Common myeloid progenitor, CD34-positive (primary cell): ENCODE measurements at places on chromosomes 4 and X.

GRCh38 chr4:128793859-128794672, 15.4 kb upstream of the JADE1 start:
- DNase-seq = no peak

- DNase-seq = peak; percentile 27
These were observed 1.1 kb upstream of the DKK2 start for GRCh38 chr4:107037199-107037584.

- no peak for DNase-seq
These were observed 25.6 kb upstream of the GPR78 start for GRCh38 chr4:8554555-8555100.

DNA sequence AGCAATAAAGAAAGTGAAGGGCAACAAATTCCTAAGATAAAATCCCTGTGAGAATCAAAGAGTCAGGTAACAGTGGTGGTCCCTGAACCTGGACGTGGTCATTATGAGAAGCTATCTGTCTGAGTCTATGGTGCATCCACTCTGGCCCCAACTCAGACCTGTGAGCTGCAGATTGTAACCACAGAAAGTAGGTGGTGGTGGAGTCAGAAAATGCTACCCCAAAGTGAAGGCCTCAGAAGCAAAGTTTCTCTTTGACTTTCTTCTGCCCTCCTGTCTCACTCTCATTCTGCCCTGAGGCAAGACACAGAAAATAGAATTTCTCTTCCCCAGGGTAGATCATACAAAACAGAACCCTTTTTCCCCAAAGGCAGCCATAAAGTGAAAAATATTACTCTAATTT, 84.1 kb upstream of the NEIL3 start:
- no peak for DNase-seq

DNA sequence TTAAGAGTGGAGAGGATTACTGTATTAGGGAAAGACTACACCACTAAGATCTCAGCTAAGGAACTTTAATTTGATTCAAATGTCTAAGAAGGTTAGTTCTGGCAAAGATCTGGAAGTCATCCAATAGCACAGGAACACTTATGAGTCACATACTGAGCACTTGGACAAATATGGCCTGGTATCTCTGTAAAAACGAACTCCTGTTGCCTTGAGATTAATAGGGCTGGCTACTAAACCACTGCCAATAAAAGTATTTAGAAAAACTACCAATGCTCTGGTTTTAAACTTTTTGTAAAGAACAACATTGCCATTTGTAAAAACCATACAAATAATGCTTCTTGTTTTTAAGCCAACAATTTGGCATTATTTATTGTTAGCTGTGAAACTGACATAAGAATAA, 70.5 kb downstream of the SEC24D start:
- peak; percentile 16 for DNase-seq

DNA sequence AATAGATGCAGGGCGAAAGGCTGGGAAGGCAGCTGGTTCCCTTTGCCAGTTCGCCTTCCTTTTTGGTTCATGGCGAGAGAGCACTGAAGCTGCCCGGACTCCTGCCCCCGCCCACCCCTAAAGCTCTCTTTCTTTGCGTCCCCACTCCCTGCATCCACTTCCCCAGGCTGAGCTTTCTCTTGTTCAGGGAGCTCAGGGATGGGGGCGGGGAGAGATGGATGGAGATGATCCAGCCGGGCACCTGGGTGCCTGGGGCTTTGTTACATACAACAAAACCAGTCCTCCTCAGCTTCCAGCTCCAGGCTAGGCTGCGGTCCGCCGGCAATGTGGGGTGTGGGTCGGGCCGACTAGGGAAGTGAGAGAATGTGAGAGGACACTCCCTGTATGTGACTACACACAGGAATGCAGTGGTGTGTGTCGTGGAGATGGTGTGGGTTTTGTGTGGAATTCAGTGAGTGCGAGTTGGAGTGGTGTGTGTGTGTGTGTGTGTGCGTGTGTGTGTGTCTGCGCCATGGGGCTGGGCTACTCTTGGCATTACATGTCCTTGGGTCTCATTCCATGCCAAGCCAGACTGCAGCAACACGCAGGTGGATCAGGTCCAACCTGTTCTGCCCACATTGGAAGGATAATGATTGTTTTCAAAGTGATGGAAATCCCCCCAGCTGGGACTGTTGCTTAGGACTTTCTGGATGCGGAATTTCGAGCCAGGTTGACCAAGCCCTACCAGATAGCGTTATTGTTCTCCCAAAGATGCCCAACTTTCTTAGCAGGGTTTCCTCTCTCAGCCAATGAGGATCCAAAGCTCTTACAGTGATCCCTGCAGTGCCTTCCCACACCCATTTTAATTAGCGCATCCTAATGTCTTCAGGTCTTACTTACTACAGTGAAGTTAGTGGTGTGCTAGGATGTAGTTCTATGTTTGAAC, 149.4 kb upstream of the CHRDL1 start:
- DNase-seq = no peak

- no peak for DNase-seq
These were observed 16.3 kb downstream of the TAF9B start for GRCh38 chrX:78123190-78123589.

- DNase-seq = no peak
These were observed 69.1 kb downstream of the FBXL5 start for GRCh38 chr4:15586066-15586465.

DNA sequence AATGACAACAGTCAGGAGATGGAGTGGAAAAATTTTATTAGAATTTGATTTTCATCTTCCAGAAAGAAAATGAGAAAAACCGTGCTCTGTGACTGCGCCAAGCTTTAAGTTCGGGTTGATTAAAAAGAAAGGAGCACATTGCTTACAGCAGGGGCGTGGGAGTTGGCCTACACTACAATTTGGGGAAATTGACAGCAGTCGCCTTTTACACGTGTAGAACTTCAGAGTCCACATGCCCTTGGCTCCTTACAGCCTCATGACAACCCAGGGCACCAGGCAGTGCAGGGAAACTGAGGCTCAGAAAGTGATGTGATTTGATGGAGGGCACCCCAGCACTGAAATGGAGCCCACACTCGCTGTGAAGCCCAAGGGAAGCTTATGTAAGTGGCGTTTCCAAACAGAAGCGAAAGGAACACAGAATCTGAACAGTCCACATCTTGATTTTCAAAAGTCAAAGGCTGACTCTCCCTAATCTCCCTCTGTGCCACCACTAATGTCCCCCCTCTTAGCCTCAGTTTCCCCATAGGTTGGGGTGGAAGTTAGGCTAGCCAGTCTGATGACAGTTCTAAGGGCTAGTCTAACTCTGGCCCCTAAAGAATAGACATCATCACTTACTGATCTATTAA, 5.5 kb downstream of the PPP2R2C start:
- DNase-seq = no peak

DNA sequence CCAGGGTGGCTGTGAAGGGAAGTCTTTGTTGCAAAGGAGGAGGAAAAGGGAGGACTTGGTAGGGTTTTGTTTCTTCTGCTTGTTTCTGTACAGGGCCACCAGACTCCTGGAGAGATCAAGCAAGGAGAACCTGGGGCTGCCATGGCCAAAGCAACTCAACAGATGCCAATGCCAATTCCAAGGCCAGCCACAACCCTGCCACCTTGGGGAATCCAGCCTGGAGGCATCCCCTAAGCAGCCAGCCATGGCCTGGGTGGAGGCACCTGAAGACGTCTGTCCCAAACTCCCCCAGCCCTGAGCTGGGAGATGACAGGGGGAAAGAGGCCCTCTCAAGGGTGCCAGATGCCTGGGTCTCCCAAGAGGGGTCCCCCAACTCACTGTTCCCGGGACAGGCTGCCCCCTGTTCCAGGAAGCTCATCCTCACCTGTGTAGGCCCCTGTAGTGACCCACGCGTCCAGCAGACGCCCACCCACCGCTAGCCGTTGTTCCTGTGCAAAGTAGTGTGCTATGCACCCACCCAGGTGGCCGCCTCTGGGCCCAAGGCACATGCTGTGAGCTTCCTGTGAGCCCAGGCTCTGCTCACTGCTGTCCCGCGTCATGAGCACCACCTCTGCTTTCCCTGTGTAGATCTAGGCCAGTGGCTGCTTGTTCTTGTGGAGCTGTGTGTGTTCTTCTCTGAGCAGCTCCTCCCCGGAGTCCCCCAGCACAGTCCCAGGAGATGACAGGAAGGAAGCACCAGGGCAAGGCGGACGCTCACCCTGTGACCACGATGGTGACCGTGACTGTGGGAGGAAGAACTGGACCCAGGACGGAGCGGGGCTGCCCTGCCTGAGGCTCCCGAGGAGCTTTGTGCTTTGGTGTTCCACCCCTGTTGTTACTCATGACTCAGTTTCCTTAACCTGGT, 3.2 kb downstream of the PNMA3 start:
- no peak for DNase-seq

GRCh38 chrX:124117325-124117724, 155.8 kb downstream of the STAG2 start:
- no peak for DNase-seq

DNA sequence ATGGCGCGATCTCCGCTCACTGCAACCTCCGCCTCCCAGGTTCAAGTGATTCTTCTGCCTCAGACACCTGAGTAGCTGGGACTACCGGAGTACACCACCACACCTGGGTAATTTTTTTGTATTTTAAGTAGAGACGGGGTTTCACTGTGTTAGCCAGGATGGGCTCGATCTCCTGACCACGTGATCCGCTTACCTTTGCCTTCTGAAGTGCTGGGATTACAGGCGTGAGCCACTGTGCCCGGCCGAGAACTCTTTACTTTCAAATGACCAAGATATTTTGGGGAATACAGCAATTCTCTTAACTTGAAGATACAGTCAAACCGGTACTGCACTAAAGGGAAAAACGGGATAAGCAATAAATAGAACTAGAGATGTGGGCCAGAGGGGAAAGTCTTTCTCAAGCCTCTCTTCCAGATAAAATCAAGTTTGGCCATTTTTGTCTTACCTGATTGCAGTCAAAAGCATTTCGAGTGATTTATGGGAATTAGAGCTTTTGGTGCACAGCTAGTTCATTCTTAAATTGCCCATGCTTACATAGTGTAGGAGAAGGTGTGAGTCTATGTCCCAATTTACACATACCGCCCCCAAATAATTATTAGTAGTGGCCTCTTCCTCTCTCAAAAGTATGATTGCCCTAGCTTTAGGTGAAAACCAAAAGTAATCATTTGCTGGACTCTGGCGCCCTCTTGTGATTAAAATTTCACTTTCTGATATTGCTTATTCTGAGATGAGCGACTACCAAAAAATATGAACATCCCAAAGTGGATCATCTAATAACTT, 53.2 kb upstream of the ABCG2 start:
- peak; percentile 72 for DNase-seq

GRCh38 chrX:155179346-155179997, 36.8 kb upstream of the VBP1 start:
- no peak for DNase-seq

GRCh38 chr4:36551697-36552214, 270.3 kb downstream of the DTHD1 start:
- no peak for DNase-seq

GRCh38 chr4:83228231-83228630, 56.4 kb downstream of the COQ2 start:
- no peak for DNase-seq

DNA sequence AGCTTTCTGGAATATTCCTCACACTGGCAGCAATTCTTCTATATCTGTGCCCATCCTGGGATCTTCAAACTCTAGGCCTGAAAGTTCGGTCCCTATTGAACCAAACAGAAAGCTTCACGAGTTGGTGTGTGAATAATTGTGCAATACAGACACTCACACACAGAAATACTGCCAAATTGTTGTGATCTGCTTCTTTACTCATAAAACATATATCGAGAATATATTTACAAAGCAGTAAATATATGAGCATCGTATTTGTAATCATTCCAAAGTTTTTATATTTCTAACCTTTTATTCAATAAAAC, 56.6 kb upstream of the BEX4 start:
- DNase-seq = no peak

DNA sequence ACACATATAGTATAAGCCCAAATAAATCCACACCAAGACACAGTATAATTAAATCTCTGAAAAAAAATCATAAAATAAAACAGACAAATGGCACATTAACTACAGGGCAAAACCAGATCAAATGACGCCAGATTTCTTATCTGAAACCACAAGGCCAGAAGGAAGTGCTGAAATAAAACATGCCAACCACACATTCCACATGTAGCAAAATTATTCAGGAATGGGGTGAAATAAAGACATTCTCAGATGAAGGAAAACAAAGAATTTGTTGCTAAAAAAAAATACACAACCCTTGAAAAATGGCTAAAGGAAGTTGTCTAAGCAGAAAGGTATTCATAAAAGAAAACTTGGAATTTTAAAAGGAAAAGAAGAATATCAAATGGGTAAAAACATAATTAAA, 4.5 kb upstream of the DCAF12L1 start:
- DNase-seq = no peak

DNA sequence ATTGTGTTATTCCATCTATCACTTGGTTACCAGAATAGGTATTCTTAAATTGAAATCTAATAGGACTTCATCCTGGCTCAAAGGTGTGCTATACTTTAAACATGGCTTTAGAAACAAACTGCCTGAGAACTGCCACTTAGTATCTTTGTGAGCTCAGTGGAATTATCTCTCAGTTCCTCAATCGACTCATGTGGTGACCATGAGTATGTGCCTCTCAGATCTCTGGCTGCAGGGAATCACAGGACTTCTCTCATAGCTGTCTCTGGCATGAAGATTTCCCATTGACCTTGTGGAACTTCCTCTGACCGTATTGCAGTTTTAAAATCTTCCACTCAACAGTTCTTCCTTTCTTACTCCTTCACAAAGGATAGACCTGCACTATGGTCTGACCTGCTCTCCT, 681.9 kb upstream of the BOD1L1 start:
- DNase-seq = no peak

GRCh38 chrX:16807976-16808542, 21.8 kb downstream of the TXLNG start:
- no peak for DNase-seq

DNA sequence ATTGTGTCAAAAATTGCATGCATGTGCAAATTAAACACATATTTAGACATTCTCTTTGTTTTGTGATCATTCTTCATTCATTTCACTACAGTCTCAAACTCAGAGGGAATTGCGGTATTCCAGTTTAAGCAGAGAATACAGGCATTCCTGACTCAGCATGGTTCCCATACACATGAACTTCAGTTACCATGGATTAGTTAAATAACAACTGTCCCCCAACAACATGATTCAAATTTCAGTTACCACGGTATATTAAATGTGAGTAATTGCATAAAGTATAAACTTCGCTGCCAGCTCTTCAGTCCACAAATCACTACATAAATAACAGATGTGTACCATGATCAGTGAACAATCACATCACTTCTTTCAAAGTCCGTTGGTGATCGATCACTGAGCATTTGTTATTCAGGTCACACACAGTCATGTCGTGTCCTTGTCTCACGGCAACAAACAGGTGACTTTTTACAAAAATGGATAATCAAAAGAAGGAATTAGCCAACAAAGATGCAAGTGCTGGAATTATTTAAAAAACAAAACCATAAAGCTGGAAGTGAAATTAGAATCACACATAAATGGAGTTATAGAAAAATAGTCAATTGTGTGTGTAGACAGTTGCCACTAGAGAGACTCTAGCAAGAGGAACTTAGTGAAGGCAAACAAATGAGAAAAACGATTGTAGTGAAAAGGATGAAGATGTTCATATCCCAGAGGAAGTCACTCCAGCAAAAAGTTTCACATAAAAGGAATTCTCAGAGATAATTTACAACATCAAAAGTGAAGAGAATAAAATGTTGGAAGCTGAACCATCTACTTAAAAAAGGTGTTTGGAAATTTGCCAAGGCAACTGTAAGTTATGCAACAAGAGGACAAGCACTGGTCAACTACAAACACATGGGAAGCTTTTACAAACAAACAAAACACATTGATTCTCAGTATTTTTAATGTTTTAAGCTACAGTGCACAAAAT, 138.6 kb upstream of the SMARCAD1 start:
- no peak for DNase-seq

GRCh38 chr4:174882317-174882992, 35.7 kb upstream of the ADAM29 start:
- DNase-seq = no peak
